ENCODE measurements at places on chromosomes 4 and X.

- no peak for DNase-seq
Measured at GRCh38 chrX:15301924-15302323, 13.5 kb downstream of the ASB11 start.

GRCh38 chr4:120843849-120844527 is 78.5 kb downstream of the PRDM5 start:
- no peak for DNase-seq

DNA sequence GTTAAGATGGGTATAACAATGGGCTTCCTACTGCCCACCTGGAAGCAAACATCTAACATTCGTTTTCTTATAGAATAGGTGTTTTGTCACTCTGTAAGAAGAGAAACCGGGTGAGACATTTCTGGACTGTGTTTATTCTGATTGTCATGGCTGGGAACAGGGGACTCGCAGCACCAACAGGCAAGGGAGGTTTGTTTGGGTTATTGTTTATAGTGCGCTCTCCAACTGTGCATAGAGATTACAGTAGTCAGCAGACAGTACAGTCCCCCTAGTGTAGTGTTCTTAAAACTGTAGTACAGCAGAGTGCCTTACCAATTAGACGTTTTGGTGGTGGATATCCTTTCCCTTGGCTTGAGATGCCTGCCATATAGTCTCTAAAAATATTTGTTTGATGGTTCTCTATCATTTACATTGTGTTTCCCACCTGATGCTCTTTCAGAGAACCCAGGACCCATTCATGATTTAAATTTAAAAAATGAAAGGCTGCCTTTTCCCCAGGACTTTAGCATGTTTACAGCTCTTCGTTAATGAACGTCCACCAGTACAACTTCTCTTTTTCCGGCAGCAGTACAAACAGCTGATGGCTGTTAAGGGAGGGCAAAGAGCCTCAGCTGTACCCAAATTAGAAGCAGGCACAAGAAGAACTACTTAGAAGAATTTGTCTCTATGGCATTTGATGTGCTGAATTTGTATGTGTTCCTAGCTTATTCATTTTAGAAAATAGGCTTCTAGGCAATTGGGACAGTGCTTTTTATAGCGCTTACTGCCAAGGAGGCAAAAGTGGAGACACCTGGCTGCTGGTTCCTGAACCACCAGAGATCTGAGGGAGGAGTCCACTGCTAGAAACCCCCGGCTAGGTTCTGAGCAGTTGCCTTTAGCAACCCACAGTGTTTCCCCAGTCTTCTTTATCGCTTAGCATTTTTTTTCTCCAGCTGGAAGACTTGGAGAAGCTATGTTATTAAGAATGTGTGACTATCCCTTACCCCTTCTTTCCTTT is 1.0 kb upstream of the RNF150 start:
- DNase-seq = no peak

GRCh38 chr4:176794151-176794550 is 1.4 kb upstream of the VEGFC start:
- DNase-seq = peak; percentile 51

- DNase-seq = no peak
Measured at GRCh38 chr4:48369771-48370170, 28.4 kb downstream of the SLAIN2 start.

- peak; percentile 2 for DNase-seq
Measured at GRCh38 chrX:7214251-7214650, 66.3 kb upstream of the PUDP start.

DNA sequence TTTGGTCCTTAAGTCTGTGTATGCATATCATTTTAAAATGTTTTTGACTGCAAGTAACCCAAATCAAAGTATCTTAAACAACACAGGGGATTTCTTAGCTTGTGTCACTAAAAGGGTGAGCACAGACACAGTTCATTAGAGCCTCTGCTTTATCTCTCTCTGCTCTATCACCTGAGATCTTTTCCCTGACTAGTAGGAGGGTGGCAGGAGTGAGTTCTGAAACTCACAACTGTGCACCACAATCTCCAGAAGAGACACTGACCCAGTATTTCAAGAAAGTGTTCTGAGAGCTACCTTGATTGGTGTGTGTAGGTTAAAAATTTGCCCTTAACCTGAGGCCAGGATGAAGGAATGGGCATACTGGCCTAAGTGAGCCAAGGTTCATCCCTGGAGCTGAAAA is 24.8 kb downstream of the CCSER1 start:
- DNase-seq = no peak

- DNase-seq = no peak
Measured at GRCh38 chr4:185740471-185740873, 71.5 kb downstream of the SORBS2 start.

GRCh38 chrX:109782994-109783700 is 50.1 kb upstream of the ACSL4 start:
- no peak for DNase-seq

- DNase-seq = no peak
Measured at GRCh38 chr4:82906469-82906868, 5.9 kb downstream of the THAP9 start.

DNA sequence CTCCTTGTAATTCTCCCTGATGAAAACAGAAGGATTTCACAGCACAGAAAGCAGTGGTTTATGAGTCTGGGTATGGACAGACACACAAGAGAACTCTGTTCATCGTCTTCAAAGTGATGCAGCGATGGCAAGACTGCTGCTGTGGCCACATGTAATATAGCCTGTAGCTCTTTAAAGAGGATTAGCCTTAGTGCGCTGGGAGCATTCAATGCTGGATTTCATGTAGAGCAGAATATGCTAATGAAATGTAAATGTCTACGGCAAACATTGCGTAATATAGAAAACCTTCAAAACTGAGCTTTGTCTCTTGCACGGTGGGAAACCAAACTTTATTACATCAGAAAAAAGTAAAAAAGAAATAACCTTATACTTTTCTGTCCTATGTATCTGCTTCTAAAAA is 42.9 kb downstream of the ALPK1 start:
- DNase-seq = no peak

GRCh38 chr4:102218656-102219055 is 126.6 kb downstream of the SLC39A8 start:
- no peak for DNase-seq

- DNase-seq = no peak
Measured at GRCh38 chr4:162959046-162959445, 207.6 kb downstream of the NAF1 start.

GRCh38 chr4:41719417-41719816 is 29.1 kb downstream of the PHOX2B start:
- no peak for DNase-seq

DNA sequence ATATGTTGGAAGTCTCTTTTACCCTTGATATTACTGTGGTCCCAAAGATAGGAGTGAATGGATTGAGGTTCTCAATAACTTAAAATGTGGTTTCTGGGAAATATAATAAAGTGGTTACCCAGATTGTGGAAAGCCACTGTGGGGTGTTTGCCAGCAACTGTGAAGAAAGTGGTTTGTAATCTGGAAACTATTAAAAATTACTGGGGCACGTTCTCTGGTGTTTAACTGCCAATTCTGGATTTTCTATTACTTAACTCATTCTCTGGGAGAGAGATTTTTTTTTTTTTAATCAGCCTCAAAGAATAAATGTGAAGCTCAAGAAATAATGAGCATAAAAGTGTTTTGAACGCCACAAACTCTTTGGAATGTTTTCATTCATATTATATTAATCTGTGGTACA is 4.9 kb upstream of the CXCL6 start:
- no peak for DNase-seq

DNA sequence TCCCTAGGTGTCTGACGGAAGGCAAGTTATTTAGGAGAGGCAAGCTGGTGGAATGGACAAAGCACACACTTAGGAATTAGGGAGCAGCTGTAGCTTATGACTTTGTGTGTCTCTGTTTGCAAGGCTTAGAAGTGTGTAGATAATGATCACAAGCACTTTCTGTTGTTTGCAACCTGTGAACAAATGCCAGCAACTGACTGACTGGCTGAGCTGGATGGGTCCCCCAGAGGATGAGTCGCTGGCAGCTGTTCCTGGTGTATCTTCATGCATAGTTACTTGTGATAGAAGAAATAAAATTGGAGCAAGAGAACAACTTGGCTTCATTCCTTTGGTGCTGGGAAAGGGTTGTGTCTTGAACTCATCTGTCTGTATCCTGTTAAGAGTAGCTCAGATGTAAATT is 64.2 kb upstream of the BEND4 start:
- DNase-seq = no peak

DNA sequence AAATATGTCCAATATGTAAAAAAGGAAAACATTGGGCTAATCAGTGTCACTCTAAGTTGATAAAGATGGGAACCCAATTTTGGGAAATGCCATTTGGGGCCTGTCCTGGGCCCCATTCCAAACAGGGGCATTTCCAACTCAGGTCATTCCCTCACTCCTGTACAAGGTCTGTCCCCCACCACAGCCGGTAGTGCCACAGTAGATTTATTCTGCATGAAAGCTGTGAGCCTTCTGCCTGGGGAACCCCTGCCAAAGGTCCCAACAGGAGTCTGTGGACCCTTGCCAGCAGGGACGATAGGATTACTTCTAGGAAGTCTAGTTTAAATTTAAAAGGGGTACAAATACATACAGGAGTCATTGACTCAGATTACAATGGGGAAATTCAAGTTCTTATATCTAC is 317.6 kb upstream of the GNPDA2 start:
- DNase-seq = no peak

GRCh38 chr4:113566015-113566795 is 195.3 kb downstream of the CAMK2D start:
- DNase-seq = no peak

DNA sequence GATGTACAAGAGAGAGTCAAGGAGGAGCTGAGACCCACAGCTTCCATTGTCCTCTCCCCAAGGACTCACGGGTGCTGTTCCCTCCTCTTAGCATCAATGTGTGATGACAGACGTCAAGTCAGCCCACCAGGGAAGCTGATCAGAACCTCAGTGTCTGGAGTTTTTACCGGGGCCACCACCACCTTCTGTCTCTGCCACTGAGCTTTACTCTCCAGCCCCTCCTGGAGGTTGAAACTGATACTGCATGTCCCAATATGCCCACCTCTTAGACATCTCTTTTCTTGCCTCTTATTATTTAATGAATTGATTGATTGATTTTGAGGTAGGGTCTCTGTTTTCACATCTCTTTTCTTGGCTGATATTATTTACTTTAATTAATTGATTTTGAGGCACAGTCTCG is 10.3 kb upstream of the AKAP17A start:
- peak; percentile 15 for DNase-seq

DNA sequence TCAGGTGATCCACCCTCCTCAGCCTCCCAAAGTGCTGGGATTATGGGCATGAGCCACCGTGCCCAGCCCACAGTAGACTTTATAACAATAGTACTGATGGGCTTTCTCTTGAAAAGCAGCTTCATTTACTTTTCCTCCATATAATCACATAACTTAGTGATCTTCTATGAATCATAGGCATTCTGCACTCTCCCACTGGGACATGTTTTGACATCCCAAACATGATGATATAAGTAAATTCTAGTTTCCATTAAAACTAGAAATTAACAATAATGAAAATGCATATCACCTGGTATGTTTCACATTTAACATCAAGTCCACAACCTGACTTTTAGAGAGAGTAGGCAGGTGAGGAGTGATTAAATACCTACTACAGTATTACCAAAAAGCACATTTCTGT is 96.5 kb downstream of the CAMK2D start:
- no peak for DNase-seq

- no peak for DNase-seq
Measured at GRCh38 chr4:169033660-169034059, 23.6 kb upstream of the CBR4 start.

GRCh38 chr4:28225689-28226353 is 1365.2 kb downstream of the STIM2 start:
- no peak for DNase-seq

- DNase-seq = no peak
Measured at GRCh38 chrX:153828723-153829548, 1.4 kb downstream of the PDZD4 start.

- DNase-seq = no peak
Measured at GRCh38 chr4:52051213-52051614, at the start of gene SPATA18. Gene SPATA18, plus strand, starts transcription at chr4:52051304. Its CDS starts 401 bp downstream, at chr4:52051705.

DNA sequence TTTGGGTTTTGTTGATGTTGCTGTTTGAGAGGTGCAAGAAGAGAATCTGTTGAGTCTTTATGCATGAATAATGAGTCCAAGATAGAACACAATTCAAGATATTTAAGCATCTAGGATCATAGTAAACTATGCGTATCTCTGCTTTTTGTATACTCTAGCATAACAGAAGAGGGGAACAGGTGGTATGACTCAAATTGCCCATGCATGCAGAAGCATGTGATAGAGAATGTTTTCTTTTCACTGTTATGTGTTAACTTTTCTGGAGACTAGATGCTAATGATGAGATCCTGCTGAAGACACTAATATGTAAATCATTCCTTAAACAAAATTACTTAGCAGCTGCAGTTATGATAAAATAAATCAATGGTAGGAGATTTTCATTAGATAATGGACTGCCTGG is 165.3 kb upstream of the FTHL17 start:
- DNase-seq = no peak

GRCh38 chr4:140059159-140059558 is 94.8 kb downstream of the MAML3 start:
- no peak for DNase-seq

GRCh38 chrX:68421636-68422035 is 11.7 kb downstream of the OPHN1 start:
- no peak for DNase-seq

GRCh38 chr4:82792912-82793649 is 5.5 kb downstream of the SCD5 start:
- DNase-seq = no peak

DNA sequence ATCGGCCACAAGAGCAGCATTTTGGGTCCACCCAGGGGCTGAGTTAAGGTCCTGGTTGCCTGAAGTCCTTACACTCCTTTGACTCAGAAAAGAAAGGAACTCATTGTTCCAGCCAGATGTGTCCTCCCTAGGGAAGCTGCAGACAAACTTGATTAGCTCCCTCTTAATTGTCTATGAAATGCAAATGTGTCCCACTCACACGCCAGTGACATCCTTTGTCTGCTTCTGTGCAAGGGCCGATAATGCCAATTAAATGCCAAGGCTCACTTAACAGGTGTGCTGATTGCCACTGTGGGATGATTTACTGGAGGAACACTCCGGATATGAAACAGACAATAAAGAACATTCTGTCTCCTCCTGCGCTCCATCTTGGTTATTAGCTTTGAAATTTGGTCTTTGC is 332.9 kb upstream of the CPEB2 start:
- no peak for DNase-seq

DNA sequence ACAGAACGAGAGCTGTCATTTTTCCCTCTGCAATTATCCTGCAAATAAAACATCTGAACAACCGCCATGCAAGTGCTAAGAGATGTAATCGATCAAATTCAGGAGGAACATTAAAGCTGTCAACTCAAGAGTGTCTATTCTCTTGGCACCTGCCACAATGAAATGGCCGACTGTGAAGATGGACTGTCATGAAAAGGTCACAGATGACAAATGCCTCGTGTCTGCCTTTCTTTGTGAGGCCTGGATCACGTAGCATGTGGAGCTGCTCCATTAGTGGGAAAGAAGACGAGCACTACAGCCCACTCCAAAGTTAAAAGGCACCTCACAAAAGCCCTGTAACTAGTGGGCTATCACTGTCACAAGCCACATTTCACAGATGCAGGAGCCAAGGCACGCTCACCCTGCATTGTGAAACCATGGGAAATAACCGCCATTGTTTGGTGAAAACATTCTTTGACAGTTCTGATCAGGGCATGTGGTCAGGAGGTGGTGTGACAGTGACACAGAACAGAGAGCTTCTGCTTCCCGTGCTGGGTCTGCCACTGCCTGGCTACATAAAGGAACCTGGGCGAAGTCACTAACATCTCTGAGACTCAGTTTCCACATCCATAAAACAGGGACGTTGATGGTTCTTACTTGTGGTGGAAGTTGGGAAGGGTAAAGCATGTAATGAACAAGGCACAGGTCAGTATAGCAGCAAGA is 98.9 kb downstream of the EVC2 start:
- no peak for DNase-seq

- peak; percentile 96 for DNase-seq
Measured at GRCh38 chr4:186845137-186845842, 121.6 kb upstream of the FAT1 start.

Measured in kidney glomerular epithelial cell (primary cell).